Activated CD4-positive, CD25-positive, alpha-beta regulatory T cell treated with anti-CD3 and anti-CD28 coated beads, Interleukin-2, amount 50 U/mL, for 24 hours (primary cell): ENCODE measurements at places on chromosomes 6 and 20.

GRCh38 chr20:43682446-43682845 is 15.5 kb downstream of the MYBL2 start:
- ATAC-seq = no peak

DNA sequence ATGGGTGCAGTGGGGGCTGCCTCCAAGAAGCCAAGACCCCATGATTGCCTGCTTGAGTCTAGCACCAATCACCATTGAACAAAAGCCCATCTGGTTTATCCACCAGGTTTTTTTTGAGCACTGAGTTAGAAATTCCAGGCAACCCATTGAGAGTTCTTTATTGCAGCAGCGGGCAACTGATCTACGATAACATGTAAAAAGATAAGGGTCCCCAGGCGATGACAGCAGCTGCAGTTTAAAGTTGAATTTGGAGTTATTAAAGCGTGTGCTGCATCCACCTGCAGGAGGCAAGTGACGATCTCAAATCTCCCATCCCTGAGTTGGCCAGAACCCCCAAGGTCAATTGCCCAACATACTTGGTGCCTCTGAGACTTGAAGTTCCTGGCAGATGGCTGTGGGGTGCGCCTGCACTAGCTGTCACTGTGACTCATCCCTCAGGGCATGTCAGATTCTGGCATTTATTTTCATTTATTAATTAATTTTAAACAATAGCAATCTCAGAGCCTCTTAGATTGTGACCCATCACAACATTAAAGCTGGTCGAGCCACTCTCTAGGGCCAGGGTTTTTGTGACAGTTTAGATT is 290.4 kb upstream of the SULF2 start:
- no peak for ATAC-seq

DNA sequence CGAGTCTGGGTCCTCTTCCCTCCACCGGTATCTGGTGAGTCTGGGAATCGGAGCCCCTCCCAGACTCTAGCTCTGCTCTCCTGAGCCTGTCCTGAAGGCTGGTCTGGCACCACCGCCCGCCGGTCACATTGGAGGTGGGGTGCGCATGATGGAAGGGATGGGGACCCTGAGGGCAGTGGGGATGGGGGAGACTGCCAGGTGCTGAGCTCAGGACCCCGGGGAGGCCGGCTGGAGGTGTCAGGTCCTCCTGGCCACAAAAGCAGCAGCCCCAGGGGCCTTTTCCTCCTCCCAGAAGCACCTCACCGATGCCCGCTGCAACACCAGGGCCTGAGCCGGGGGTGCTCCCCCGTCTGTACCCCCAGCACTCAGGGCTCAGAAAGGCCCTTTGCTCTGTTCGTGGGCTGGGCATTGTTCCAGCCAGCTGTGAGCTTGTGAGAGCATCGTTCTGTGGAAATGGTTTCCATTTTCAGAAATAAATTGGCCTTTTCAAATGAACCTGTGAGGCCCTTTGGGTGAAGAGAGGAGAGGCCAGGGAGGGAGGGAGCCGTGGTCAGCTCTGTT is 2.5 kb upstream of the NPBWR2 start:
- ATAC-seq = no peak

- ATAC-seq = no peak
These were observed 29.5 kb upstream of the SPDEF start for GRCh38 chr6:34585512-34586061.

- ATAC-seq = no peak
These were observed 146.3 kb upstream of the RNF24 start for GRCh38 chr20:4161401-4162251.

DNA sequence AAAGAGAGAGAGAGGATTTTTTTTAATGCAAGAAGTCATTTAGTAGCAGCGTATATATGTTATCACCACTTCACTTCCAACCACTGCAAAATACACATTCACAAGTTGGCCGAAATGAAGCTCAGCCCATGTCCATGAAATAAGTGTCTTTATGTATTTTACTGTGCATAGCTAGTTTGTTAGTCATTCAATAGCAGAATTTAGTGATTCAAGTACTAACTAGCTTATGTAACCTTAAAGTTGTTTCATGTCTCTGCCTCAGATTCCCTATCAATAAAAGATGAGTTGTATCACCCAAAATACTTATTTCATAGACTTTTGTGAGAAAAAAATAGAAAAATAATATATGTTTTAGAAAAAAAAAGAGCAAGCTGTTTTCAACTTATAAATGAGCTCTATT is 153.7 kb upstream of the PRDM1 start:
- no peak for ATAC-seq

DNA sequence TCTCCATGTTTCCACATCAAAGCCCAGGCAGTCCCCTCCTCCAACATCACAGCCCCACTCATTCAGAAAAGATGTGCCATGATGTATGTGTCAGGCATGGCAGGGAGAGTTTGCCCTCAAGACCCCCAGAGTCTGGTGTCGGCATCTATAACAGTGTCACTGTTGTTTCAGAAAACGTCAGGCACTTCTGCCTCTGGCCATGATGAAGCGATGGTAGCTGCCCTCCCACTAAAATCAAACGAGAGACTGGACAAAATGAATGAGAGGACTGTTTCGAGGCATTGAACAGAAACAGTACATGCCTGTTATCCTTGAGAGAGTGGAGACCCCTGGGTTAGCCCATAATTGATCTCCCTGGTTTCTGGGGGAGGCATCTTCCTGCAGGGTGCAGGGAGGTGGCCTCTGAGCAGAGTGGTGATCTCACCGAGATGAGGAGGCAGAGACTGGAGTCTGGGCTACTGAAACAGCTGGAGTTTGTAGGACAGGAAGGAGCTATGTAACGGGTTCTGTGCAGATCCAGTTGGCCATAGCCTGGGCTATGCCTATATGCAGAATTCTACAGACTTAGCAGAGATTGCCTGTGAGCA is 144.5 kb downstream of the SYCP2 start:
- ATAC-seq = no peak

DNA sequence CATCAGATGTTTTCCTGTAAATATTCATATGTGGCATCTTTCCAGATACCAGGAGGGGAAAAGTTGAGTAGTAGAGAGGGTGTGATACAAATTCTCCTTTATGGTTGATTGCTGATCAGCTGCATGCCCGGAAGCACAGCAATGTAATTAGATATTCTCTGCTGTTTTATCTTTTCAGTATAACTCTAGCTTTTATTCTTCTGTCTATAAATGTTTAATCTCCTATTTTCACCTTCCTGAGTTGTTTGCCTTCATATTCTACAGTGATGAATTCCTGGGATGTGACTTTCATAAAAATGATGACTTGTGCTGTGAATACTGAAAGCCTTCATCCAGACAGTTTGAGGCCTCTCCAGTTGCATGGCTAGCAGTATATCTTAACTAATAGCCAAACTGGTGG is 53.7 kb downstream of the SH3BGRL2 start:
- ATAC-seq = no peak

- no peak for ATAC-seq
These were observed 79.5 kb upstream of the ISM1 start for GRCh38 chr20:13141546-13141945.

DNA sequence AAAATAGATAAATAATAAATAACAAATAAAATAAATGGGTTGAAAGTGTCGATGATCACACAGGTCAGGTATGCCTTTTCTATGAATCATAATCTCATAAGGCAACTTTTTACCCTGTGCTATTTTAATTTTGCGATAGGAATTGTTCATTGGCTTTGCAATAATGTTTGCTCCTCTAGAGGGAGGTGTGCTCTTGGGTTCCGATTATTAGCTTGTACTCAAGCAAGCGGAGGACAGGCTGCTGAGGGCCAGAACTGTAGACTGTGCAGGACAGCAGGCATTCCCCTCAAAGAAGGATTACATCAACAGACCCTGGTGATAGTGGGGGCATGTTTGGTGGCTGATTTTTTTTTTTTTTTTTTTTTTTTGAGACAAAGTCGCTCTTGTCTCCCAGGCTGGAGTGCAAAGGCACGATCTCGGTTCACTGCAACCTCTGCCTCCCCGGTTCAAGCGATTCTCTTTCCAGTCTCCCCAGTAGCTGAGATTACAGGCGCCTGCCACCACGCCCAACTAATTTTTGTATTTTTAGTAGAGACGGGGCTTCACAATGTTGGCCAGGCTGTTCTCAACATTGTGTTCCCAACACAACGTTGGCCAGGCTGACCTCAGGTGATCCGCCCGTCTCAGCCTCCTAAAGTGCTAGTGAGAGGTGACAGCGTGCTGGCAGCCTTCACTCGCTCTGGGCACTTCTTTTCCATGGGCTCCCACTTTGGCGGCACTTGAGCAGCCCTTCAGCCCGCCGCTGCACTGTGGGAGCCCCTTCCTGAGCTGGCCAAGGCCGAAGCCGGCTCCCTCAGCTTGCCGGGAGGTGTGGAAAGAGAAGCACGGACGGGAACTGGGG is 35.6 kb downstream of the RIOK1 start:
- ATAC-seq = no peak

DNA sequence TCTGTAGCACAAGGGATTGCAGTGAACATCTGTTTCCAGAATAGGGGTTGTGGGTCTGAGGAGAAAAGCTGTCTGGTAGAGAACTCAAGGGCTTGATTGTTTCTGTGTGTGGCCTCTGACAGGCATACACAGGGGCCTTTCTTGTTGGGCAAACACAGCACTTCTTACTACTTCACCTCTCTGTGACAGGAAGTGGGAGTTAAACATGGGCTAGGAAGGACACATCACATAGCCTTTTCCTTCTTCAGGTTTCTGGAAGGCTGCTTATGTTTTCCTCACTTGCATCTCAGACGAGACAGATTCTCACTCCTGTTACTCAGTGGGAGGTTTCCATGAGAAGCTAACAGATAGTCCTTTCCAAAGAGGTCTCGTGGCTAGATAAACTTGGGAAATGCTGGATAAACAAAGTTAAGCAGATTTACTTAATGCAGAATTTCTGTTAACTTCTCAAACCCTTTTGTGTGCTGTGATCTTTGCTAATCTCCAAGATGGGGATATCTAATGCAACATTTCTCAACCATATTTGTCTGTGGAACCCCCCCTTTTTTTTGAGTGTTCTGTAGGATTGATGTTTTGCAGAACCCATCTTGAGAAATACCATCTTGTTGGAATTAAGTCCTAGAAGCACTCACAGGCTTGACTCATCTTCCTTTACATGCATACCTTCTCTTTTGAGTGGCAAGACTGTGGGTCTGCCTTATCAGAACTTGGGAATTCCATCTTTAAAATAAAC is 41.9 kb upstream of the RNF8 start:
- ATAC-seq = no peak

DNA sequence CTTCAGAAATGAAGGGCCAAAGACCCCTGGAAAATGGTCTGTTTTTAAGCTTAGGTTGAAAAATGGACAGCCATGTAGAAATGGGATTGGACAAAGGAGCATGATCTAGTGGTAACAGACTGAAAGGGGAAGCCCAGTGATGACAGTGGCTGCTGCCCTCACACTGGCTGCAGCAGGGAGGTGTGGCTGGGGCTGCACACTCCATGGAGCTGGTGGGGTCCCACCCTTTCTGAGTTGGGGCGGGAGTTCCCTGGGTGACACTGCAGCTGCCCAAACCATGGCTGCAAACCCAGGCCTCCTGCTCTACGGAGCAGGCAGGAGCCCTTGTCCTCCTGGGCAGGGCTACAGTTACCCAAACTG is 8.5 kb upstream of the PACSIN1 start:
- ATAC-seq = no peak

GRCh38 chr20:18003897-18004296 is 35.1 kb downstream of the MGME1 start:
- ATAC-seq = no peak

- ATAC-seq = peak; percentile 87
These were observed 40.5 kb downstream of the HLA-F start for GRCh38 chr6:29763491-29764289.

GRCh38 chr6:57210060-57210459 is 12.0 kb downstream of the RAB23 start:
- ATAC-seq = no peak

GRCh38 chr20:11248011-11248409 is 574.2 kb upstream of the JAG1 start:
- no peak for ATAC-seq

GRCh38 chr6:15401769-15402250 is 155.9 kb downstream of the JARID2 start:
- no peak for ATAC-seq

DNA sequence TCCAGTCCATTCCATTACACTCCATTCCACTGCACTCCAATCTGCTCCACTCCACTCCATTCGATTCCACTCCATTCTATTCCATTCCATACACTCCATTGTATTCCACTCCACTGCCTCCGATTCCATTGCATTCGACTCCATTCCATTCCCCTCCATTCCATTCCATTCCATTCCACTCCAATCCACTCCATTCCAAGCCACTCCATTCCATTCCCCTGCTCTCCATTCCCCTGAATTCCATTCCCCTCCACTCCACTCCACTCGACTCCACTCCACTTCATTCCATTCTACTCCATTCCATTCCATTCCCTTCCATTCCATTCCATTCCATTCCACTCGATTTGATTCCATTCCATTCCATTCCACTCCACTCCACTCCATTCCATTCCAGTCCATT is 25.7 kb upstream of the DEFB125 start:
- ATAC-seq = no peak

DNA sequence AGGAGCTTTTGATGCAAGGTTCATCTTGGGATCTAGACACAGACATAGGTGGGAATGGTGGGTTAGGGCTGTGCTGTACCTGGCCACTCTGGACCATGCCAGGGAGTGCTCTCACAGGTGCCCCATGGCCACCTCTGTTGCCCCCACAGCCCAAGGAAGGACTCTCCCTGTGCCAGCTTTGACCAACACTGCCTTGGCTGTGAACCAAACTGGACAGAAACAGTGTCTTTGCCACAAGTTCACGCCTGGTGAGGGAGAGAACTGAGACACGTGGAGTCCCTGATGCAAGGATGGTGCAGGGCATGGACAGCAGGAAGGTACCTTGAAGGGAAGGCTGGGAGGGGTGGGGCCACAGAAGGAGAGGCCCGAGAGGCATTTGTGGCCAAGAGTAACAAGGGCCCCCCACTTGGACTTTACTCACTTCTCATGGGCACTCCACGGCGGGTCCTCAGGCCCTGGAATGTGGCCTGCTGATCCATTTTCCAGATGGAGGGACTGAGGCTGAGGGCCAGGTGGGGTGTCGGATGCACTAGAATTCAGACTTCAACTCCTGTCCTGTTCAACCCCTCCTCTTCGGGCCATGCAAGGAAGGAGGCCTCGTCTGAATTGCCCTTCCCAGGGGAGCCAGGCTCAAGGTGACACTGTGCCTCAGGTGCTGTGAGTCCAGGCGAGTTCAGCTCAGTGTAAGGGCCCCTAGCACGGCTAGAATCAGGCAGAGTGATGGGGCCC is 103.3 kb downstream of the YTHDF1 start:
- no peak for ATAC-seq

- no peak for ATAC-seq
These were observed 117.3 kb downstream of the B3GAT2 start for GRCh38 chr6:70839286-70840266.

GRCh38 chr6:93789532-93789931 is 370.2 kb upstream of the EPHA7 start:
- no peak for ATAC-seq
